Activated T-cell treated with anti-CD3 and anti-CD28 coated beads, Interleukin-2, amount 50 U/mL, for 72 hours (primary cell): ENCODE measurements at places on chromosomes 1 and 21.
A peak's percentile ranks its signal among the peaks of the same experiment; 100 is the strongest.

GRCh38 chr1:1212780-1213344, 1.1 kb downstream of the TNFRSF4 start:
- peak; percentile 74 for DNase-seq

GRCh38 chr1:23868557-23869016, 497 bp upstream of the FUCA1 start:
- no peak for DNase-seq

DNA sequence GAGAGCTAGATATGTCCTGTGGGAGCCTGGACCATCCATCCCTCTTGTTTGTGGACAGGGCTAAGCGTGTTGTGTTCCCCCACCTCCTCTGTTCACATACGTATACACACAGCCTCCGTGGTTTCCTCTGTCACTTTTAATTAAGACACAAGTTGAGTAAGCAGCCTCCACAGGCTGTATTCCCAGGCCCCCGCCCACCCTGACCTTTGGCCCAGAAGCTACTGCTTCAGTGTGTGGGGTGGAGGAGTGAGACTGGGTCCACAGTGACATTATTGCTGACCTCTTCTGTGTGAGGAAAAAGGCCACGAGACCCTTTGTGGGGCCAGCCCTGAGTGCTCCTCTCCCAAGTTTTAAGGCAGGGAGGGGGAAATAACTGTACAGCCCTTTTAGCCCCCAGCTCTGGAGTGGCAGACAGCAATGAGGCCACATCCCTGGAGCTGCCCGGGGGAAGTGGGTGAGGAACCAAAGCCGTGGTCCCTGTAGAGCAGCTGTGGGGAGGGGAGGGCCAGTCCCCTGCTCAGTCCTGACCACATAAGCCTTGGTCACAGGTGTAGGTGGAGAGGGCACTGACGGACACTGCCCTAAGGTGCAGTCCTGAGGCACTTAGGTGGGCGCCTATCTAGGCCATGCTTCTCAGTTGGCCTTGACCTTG, 4.4 kb downstream of the ELOVL1 start:
- no peak for DNase-seq

GRCh38 chr1:93615582-93616150, 66.0 kb downstream of the BCAR3 start:
- DNase-seq = peak; percentile 76

GRCh38 chr1:89464008-89464407, 60.6 kb upstream of the LRRC8B start:
- DNase-seq = peak; percentile 60

DNA sequence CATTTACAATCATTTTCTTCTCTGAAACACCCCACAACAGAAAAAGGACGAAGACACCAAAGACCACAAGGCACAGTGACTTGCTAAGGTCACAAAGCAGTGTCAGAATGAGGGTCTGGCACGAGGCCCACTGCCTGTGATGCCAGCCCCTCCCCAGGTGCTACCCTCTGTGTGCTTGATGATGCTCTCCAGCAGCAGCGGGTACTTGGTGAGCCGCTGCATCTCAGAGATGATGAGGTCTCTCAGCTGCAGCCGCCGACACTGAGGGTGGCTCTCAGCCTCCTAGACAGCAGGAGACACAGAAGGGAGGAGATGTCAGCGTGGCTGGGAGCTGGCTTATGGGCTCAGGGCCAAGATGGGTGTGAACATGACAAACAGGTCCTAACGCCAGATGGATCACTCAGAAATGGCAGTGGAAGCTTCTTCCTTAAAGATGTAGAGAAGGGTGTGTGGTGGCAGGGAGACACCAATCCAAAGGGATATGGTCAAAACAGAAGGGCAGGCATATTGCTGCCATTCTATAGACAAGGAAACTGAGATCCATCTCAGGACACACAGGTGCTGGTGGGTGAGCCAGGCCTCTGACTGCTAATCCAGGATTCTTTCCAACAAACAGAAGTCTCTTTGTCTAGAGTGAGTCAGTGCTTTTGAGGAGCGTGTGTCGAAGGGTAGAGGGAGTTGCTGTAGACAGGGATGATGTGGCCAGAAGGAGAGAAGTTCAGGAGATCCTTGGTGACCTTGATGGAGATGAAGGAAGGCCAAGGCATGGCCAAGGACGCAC, 25.6 kb downstream of the LRRC71 start:
- no peak for DNase-seq

- no peak for DNase-seq
Observed at GRCh38 chr1:20069874-20070273, at the start of gene PLA2G5. TSS of gene PLA2G5 (plus strand) at chr1:20070194. CDS start at chr1:20084831, 14,637 bp downstream.

DNA sequence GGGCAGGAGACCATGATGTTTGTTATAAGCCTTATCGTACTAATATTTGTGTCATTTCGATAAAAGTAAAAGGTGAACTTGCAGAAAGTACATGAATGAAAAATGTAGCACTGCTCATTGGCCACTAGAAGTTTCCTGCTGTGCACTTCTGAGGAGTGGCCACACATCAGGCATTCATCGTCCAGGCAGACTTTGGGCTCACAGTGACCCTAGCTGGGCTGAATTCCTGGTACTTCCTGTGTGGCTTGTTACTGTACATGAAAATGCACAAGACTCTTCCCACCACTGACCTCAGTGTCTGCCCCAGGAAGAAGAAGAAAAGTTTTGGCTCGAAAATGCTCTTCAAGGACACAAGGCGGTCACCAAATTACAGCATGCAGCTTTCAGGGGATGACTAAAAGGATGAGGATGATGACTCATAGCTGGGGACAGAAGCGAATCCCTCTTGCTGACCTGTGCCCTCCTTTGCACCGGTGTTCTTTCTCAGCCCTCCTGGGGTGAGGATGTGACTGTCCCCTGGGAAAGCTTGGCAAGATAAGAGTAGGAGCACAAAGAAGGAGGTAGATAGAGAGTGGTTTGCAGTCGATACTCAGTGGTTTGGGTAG, 252.4 kb upstream of the KAZN start:
- DNase-seq = no peak

DNA sequence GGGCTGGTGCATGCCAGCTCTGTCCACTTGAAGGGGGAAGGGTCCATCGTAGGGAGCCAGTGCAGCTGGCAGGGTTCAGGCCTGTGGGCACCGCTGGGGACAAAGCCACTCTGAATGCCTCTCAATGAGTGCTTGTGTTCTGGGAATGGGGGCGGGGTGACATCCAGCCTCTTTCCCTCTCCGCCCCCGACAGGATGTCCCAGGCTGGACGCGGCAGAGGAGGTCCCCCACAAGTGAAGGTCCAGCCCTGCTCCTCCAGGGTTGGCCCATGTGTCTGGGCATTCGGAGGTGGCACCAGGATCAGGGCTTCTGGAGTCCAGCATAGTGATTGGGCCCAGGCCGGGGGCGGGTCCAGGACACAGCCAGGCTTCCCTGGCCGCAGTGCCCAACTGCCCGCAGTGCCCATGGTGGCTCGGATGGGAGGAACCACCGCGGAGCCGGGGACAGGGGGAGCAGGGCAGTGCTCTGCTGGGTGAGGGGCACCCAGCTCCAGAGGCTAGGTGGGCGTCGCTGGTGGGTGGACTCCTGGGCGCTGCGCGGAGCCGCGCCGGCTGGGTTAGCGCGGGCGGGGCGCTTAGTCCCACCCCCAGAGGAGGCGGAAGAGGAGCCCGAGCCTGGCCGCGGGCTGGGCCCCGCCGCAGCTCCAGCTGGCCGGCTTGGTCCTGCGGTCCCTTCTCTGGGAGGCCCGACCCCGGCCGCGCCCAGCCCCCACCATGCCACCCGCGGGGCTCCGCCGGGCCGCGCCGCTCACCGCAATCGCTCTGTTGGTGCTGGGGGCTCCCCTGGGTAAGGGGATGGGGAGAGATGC, at the start of gene SHISA4:
Gene SHISA4, plus strand, starts transcription at position 617 of the 808 bp plus-strand sequence. Its CDS starts 97 bp downstream, at position 714.
- DNase-seq = peak; percentile 39

- no peak for DNase-seq
Observed at GRCh38 chr1:230216896-230217295, 149.9 kb downstream of the GALNT2 start.

DNA sequence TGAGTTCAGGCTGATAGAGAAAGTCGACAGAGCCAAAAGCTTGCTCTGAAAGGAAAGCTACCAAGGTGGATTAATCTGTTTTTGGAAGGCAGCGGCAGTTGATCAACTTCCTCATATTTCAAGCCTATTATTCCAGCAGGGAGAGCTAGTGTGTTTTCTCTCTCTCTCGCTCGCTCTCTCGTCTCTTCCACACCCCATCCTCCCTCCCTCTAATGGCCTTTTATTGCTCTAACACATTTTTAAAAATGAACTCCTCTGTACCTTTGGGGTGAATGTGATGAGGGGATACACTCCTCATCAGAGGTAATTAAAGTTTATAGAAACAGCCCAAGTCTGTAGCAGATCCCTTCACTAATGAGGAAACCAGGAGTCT, 126.4 kb downstream of the CLIC6 start:
- DNase-seq = no peak

- no peak for DNase-seq
Observed at GRCh38 chr1:180598333-180598974, 33.4 kb upstream of the XPR1 start.

DNA sequence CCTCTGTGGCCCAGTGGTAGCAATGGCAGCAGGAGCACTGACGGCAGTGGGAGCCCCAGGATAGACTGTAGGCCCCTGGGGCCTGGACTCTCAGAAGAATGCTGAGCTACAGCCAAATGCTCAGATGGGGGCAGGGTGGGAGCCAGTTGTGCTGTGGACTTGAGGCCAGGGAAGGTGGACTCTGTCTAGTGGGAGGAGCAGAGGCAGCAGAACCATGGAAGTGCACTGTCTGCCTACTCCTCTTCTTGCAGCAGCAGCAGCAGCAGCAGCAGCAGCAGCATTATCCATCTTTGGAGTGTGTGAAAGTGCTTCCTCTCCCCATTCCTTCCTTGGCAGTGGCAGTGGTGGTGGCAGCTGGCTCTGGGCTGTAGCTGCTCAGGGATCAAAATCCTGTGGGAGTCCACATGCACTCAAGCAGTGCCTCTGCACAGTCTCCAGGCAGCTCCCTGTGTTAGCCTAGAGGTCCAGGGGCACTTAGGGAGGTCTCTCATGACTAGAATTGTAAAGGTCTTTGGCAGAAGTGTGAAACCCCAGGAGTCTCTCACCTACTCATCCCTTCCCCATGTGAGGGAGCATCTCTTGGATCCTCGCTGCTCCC, 917.9 kb upstream of the B3GALT2 start:
- DNase-seq = no peak

DNA sequence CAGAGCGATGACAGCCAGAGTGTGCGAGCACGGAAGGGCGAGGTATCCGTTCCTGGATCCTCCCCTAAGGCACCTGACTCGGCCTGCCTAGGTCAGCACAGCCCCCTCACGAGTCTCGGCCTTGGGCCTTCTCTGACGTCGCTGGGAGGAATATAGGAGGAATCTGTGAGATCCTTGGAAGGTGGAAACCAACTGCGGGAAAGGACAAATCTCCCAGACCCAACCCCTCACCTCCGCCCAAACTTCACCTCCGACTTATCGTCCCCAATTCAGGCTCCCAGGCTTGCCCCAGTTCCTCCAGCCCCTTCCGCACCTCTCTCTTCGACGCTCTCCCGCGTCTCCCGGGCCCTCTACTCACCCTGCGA, 494 bp downstream of the APH1A start:
- DNase-seq = peak; percentile 45

GRCh38 chr1:99170516-99170915, 93.8 kb upstream of the PLPPR4 start:
- DNase-seq = no peak

DNA sequence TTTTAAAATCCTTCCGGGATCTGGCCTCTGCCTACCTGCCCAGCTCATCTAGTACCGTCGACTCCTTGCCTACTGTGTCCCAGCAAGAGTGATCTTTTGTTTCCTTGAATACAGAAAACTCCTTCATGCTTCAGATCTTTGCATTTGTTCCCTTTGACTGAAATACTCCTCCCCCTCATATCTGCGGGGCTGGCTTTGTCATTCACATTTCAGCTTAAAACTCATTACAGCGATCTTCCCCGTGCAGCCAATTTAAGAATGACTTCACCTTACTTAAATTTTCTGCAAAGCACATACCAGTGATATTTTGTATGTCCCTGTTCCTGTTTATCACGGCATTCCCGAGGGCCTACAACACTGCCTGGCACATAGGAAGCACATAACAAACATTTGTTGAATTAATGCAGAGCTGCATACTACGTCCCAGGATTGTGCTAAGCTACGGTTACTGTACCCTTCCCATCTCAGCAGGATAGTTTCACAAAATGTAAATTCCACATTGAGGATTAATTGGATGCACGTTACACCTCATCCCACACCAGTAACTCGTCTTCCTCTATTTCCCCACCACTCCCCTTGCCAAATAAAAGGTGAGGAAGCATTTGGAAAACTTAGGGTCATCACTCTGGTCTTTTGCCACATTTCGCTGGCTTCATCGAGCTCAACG, 837 bp upstream of the DESI2 start:
- no peak for DNase-seq

DNA sequence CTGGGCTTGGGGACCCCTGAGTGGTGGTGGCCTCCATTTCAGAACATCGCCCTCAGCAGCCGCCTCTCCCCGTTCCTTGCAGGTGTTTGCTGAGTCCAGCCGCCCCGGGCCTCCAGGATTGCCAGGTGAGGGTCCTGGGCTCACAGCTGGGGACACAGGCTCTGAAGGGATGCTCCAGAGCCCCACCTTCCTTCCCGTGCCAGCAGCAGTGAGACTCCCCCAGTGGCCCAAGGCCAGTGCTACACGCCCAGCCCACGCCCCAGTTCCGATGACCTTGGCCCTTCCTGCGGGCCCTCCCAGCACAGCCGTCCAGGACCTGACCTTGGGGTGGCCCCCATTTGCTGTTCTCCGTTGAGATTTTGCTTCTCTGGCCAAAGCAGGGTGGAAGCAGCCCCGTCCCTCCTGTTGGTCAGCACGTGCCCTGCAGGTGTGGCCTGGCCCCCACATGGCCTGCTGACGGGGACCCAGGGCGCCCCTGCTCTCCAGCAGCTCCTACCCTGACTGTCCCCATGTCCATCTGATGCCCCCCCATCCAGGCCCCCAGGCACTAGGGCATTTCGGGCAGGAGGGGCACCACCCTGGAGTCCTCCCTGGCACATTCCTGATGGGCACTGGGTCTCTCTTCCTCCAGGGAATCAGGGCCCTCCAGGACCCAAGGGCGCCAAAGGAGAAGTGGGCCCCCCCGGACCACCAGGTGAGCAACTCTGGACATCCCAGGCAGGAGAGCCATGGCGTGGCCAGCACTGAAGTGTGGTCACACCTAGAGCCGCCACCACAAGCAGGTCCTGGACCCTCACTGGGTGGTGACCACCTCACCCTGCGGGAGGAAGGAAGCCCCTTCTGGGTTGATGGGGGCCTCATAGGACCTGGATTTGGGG, 45.0 kb downstream of the SLC19A1 start:
- DNase-seq = no peak

DNA sequence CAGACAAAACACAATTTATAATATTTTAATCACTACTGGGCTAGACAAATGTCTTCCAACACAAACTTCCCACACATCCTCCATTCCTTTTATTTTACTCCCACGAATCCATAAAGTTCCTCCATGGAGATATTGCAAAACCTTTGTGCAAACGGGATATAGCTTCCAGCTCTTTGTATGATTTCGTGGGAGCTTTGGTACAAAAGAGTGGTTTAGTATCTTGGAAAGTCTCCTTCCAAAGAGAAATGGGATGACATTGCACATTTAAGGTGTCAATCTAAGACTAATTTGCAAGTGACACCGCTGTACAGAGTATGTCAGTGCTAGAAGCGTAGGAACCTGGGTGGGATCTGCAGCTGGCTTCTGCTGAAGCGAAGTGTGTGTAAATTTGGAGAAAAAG, 455.2 kb upstream of the RUNX1 start:
- no peak for DNase-seq

GRCh38 chr1:100461222-100461621, 76.7 kb upstream of the GPR88 start:
- no peak for DNase-seq
